Left hindlimb (tissue), 1 donor: ENCODE measurements at places on chromosomes 7 and 10.

DNA sequence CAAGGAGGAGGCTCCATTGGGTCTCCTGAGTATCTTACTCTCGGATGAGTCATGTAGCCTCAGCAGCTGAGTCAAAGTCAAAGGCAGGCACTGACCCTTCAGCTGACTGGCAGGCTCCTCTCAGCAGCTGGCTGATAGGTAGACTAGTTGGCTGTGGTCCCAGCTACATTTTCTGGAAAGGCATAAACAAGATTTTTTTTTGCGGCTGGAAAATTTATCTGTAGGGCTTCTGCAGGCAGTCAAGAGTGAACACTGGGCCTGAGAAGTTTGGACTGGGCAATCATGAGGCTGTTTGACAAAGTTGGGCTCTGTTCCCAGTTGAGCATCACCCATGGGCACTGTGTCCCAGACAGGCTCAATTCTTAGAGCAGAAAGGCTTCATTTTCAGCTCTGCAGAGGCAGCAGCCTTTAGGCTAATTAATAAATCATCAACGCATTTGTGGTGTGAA, 796.2 kb downstream of the CCSER2 start:
- no peak for DNase-seq

GRCh38 chr7:158973440-158973839, 117.1 kb downstream of the DYNC2I1 start:
- DNase-seq, result no peak

DNA sequence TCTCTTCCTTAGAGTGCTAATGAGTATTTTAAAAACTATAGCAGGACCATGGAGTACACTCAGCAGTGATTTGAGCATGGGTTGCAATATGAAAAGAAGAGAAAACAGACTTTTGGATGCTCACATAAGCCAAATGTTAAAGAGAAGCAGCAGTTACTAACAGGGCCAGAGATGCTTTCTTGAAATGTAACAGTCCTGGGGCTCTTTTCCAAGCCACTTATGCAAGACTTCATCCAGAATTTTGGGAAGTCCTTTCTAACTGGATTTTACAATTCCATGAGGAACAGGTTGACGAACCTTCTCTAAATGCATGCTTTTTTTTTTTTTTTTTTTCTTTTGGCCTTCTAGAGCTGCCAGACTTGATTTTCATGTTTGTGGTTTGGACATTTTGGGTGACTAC, 282.0 kb downstream of the SEC23IP start:
- DNase-seq, result no peak

DNA sequence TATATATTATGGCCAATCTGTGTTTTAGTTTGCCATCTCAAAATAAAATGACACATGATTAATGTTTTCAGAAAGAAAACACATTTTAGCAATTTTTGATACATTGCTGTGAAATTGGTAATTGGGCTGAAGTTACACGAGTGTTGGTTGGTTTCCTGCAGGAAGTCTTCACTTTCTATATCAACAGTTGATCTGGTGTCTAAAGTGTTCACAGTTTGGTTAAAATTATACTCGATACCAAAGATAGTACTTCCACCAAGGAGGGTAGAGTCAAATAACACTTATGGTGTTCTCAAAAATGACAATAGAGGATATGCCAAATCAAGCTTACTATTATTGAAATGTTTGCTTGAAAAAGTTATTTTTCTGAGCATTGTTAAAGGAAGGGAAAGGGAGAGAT, 120.3 kb upstream of the GLCCI1 start:
- no peak for DNase-seq

- DNase-seq, result peak; percentile 58
Measured at GRCh38 chr10:109934958-109935793, 11.9 kb upstream of the XPNPEP1 start.

DNA sequence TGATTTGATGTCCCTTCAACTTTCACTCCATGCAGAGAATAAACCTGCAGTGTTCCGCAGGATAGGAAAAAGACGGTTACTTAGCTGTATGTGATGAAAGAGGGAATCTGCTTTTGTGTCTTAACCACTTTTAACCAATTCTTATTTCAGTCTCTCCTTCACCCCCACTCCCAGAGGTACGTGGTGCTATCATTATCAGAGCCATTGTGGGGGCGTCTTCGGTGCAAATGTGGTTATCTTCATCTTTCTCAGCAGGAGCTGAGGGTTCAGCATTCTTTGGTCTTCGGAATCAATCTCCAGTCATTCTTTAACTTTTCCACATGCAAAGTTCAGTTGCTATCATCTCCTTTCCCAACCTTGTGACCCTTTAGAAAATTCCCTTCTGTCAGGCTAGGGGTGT, 219.9 kb upstream of the LYZL1 start:
- no peak for DNase-seq

- DNase-seq, result no peak
Measured at GRCh38 chr10:3525832-3526449, 259.1 kb downstream of the KLF6 start.

DNA sequence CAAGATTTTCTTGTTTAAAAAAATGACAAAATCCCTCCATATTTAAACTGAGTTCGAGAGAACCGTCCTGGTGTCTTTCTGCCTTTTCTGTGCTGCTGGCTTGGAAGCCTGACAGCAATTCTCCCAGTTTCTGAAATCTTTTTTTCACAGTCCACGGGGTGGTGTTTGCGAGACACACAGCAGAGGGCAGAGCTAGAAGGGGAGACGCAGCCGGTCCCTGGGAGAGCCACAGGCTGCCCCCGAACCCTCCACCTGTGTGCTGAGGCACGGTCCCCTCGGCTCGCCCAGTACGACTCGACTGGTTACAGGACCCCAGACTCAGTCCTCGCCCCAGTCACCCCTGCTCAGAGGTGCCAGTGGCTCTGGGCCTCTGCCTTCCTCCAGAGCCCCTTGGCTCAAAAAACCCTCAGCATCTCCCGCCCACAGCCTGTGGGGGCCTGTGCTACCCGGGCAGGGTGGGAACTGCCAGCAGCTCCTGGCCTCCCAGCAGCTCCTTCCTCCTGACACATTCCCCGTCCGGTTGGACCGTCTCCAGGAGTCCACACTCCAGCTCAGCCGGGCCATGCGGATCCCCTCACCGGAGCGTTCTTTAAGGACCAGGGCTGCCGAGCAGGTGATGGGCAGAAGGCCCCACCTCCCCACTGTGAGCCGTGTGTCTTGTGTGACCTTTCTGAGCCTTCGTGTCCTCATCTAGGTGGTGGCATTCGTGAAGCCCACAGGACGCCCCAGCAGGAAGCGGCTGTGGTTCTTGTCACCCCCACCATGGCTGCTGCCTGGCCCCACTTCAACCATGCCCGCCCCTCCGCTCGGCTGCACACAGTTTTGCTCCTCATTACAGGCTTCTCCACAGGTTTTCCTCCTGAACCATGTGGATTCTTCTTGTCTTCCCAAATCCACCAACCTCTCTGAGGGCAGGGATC, 52.3 kb upstream of the EN2 start:
- no peak for DNase-seq

DNA sequence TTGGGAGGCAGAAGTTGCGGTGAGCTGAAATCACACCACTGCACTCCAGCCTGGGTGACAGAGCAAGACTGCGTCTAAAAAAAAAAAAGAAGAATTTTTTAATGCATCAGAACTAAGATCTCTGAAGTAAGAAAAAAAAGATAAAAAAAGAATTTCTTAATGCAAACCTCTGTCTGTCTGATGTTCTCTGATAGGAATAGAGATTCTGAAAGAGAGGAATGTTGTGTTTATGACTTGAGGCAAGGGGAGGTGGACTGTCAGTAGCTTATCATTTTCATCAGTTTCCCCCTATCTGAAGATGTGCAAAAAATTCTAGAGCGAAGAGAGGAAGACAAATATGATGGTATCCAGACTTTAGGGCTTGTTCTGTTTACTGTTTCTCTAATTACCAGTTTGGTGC, 121.5 kb downstream of the SEC23IP start:
- DNase-seq, result no peak

- no peak for DNase-seq
Measured at GRCh38 chr10:62022830-62023229, 121.3 kb downstream of the ARID5B start.

- DNase-seq, result no peak
Measured at GRCh38 chr10:76318211-76318610, 886.8 kb downstream of the LRMDA start.

GRCh38 chr10:101238732-101239105, 9.5 kb upstream of the LBX1 start:
- peak; percentile 21 for DNase-seq

DNA sequence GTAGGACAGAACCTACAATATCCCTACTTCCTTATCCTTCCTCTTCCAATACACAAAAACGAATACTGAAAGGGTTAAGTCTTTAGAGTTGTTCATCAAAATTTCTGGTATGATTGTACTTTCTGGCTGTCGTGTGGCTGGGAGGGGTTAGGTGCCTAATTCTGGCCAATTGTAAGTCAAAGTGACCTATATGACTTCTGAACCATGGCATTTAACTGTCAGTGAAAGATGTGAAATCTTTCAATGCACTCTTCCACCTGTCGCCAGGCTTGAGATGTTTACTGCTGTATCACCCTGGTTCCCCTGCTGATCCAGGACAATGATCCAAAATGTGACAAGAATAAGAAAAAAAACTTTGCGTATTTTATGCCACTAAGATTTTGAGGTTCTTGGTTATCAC, 20.8 kb downstream of the EPC1 start:
- DNase-seq, result no peak

- no peak for DNase-seq
Measured at GRCh38 chr10:119806334-119807130, 66.1 kb downstream of the MCMBP start.

DNA sequence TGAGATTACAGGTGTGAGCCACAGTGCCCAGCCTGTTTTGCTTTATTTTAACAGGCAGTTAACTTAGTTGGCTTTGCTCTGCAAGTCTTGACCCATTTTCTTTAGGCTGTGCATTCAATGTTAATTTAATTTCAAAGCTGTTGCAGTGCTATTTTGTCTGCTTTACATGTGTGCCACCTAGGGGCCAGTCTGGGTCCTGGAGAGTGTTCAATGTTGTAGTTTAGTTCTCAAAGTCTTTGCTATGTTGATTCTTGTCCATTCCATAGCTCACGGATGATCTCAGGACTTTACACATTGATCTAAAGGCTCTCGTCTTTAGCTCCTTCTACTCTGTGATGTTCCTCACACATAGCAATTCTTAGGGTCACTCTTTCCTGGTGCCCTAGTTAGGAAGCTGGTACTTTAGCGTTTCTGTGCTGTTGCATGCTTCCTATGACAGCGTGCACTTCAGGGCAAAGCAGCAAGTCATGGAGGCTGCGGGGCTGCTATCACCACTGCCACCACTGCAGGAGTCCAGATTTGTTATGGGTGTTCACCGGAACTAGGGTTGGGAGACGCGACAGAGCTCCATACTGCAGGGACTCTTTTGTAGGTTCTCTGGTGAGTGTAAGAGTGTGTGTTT, 16.4 kb upstream of the ABCA13 start:
- DNase-seq, result no peak

GRCh38 chr7:18013936-18014335, 13.7 kb downstream of the PRPS1L1 start:
- no peak for DNase-seq

DNA sequence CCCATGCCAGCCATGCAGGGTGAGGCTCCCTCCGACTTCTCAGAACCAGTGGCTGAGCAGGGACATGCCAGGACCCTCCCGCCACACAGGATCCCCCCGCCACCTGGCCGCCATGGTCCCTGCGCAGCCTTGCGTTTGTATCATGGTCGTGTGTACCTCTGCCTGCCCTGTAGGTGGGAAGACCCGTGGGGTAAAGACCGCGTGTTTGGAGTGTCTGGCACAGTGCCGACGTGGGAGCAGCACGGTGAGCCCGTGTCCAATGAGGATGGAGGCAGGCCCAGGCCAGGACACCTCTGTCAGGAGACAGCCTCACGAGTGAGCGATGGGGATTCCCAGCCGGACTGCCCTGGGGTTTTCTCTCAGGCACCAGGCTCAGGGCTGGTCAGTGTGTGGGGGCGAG, 31.9 kb downstream of the NKX6-2 start:
- no peak for DNase-seq

DNA sequence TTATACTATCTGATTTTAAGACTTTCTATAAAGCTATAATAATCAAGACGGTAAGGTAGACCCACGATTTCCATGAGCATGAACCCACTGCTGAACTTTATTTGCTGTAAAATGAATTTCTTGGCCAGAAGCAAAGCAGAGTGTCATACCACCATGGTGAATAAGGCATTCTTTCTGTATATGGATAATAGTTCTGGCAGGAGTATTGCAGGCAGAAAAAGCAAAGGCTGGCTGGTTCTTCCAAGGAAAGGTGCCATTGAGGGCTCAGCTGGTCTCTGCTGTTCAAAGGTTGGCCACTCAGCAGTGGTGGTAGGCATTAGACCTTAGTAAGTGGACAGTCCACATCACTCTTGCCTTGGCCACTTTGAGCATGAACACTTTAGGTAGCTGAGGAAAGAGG, 104.1 kb upstream of the KCNMA1 start:
- DNase-seq, result no peak

DNA sequence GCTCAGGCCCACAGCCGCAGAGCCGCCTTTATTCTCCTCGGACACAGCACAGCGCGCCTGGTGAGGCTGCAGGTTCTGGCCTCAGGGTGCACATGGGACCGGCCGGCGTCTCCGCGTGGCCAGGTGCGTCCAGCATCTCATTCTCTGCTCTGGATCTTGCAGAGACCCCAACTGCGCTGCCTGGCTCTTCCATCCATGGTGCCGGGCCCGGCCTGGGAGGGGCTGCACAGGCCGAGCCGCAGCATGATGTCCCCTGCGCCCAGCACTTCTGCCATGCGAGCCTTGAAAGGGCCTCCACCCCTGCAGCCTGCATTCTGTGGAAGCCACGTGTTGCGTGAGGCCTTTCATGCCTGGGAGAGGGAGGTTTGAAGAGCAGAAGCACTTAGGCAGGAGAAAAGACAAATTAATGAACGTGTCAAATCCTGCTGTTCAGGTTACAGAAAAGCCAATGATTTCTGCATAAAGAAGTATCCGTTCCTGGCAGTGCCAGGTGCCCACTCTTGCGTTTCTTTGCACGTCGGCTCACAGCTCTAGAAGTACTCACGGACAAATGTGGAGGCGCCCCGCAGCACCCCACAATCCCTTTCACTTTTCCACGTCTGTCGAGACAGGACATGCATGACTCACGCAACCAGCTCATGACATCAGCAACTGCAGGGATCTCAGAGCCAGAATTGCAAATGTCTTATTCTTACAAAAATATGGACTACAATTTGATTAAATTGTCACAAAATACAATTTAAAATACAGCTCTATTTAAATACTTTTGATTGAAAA, 571.4 kb downstream of the DNAJB6 start:
- DNase-seq, result no peak

DNA sequence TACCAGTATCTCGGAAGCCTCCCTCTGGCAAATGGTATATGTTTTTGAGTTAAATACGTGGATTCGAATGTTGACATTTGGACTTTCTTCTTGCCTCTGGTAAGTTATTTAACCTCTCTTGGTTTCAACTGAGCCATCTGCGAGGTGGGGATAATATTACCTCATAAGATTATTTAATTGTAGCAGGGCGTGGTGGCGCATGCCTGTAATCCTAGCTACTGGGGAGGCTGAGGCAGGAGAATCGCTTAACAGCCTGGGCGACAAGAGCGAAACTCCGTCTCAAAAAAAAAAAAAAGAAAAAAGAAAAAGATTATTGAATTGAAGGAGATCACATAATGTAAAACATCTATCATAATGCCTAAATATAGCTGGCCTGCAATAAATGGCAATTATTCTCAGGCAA, 396 bp upstream of the TAF5 start:
- DNase-seq, result no peak
